ENCODE measurements at places on chromosomes 7 and 10. TPM values are rescaled to one million over a fixed set of nuclear protein-coding genes. Genes with fewer than 3 reads are reported as not detected.

DNA sequence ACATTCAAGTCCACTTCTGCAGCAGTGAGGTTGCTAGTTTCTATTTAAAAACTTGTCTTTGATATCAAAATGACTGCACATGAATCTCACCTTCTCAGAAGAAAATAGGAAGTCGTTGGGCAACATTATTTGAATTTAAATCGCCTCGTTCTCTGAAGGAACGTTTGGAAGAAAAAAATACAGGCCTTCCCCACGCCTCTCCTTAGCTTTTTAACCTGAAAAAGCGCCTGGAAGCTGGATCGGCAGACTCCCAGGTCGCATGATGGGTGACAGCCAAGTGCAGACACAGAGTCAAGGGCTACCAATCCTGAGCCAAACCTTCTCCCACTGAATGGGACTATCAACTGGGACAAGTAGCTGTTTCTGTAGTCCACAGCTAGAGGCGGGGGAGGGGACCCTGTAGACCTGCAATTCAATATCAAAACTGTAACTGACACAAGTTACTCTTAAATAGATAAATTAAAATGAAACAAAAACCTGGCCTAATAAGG, 2.2 kb downstream of the FAM53B start:
- no peak for DNase-seq

GRCh38 chr7:23349484-23350157, 50.5 kb downstream of the MALSU1 start:
- no peak for DNase-seq

DNA sequence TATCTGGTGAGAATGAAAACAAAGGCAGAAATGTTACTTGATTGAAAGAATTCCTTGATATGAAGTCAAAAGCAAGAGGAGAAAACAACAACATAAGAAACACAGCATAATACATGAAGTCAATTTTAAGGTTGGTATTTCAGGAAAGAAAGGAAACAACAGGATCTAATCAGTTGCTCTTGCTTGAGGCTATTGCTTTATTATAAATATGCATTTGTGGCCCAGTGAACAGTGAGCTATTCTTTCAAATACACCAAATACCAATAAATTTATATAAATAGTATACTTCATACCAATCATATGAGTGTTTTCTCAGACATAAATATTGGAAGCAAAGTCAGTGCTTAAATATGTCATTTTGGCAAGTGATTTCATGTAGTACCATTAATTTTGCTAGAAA, 806.6 kb downstream of the NXPH1 start:
- DNase-seq, result no peak

GRCh38 chr10:71246591-71247413, 34.4 kb downstream of the UNC5B start:
- DNase-seq, result no peak

DNA sequence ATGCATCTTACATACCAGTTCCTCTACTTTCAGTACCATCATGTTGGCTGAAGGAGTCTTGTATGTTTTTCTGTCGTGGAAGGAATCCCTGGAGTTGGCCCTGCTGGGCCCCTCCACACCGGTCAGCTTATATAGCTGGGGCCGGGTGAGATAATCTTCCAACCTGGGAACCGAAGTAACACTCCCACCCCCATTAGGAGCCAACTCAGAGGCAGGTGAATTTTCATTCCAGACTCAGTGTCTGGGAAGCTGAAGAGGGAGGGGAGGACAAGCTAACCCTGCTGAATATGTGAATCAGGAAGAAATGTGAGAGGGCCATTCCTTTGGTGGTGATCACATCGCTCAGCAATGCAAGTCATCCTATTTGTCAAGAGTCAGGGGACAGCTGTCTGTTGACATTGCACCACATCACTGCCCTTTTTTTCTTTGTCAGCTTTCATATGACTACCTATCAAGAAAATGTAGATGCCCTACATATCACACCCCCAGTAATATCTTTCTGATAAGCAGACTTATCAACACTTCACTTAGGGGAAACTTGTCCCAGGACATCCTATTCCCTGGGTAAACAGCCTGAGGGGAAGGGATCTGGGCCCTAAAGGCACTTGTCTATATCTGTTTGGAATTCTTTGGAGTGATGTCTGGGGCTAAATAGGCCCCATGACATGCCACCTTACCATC, at the start of gene ANKRD1:
Gene ANKRD1, minus strand, starts transcription at position 102 of the 681 bp plus-strand sequence. Its CDS starts 60 bp downstream, at position 42.
- DNase-seq, result no peak

- no peak for DNase-seq
Measured at GRCh38 chr7:33882040-33882837, 23.1 kb upstream of the BMPER start.

- no peak for DNase-seq
Measured at GRCh38 chr10:110619514-110620397, 24.4 kb upstream of the RBM20 start.

DNA sequence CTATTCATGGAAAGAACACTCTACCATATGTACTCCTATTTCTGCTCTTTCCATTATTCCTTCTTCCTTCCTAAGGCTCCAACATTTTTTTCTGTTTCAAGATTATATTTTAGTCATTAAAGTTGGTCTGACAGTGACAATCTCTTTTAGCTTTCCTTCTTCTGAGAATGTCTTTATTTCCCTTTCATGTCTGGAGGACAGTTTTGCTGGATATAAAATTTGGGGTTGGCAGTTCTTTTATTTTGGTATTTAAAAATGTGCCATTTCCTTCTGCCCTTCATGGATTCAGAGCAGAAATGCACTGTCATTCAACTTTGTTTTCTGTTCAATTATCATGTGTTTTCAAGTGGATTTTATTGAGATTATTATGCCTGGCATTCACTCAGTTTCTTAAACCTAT, 53.1 kb downstream of the VSTM4 start:
- no peak for DNase-seq

DNA sequence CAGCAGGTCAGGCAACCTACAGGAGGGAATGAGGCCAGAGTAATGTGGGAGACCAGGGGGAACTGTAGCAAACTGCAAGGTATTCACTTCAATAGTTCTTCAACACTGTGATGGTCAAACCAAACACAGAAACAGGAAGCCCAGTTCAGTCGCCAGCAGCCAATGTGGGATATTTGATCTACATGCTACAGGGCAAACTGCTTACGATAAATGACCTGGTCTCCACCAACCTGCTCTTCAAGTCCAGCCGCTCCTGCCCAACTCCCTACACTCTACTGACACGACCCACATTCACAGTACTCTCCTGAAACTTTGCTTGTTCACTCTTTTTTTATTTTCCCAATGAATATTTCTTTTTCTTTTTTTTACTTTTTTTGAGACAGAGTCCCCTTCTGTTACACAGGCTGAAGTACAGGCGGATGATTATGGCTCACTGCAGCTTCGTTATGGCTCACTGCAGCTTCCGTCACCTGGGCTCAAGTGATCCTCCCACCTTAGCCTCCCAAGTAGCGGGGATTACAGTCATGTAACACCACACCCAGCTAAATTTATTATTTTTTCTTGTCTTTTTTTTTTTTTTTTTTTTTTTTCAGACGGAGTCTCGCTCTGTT, 42.1 kb downstream of the MDH2 start:
- peak; percentile 19 for DNase-seq

- no peak for DNase-seq
Measured at GRCh38 chr7:156240532-156240931, 400.0 kb upstream of the RNF32 start.

Gene CNPY1
- not detected for polyA plus RNA-seq

Gene TAS2R38
- polyA plus RNA-seq, result not detected

Gene DYNC1I1
- 0.77 TPM for polyA plus RNA-seq

Gene MRLN
- polyA plus RNA-seq, result 0.35 TPM

Gene SLC39A12
- 0.26 TPM for polyA plus RNA-seq

Gene LRRC27
- polyA plus RNA-seq, result 18.3 TPM

Gene POMZP3
- 11.6 TPM for polyA plus RNA-seq

Gene HTR5A
- polyA plus RNA-seq, result not detected

Gene FAM25A
- polyA plus RNA-seq, result not detected
